ENCODE measurements at places on chromosomes 4 and X.

GRCh38 chr4:78058591-78059523 is 1.7 kb downstream of the FRAS1 start:
- no peaks in the 10 kb centered on the region for H3K36me3 ChIP-seq
- peak overlapping the region; percentile 93 for H3K4me3 ChIP-seq
- H3K27me3 ChIP-seq, result no peaks in the 10 kb centered on the region
- DNase-seq, result peak; percentile 17
- peak overlapping the region; percentile 66 for H3K27ac ChIP-seq

DNA sequence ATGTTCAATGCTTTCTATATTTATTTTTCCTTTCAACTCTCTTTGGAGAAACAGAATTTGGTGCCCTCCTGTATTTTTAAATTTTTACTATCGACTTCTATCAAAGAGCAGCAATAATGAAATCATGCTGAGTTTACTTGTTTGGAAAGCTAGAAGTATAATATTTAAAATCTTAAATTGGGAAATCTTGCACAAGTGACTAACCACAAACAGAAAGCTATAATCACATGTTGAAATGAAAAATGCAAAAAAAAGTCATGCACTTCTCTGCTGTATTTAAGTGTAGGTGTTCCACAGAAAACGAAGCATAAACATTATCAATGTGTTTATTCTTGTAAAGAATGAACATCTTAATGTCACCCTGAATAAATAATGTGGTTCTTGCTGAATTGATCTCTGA is 306.1 kb downstream of the PCDH18 start:
- H3K36me3 ChIP-seq, result no peaks in the 10 kb centered on the region
- no peaks in the 10 kb centered on the region for H3K27me3 ChIP-seq
- no peak overlapping the region for H3K27ac ChIP-seq
- no peak for DNase-seq

- H3K27me3 ChIP-seq, result no peaks in the 10 kb centered on the region
- no peak overlapping the region for H3K4me3 ChIP-seq
- no peak overlapping the region for H3K27ac ChIP-seq
- H3K4me1 ChIP-seq, result no peaks in the 10 kb centered on the region
Observed at GRCh38 chrX:31353095-31353494, 281.3 kb upstream of the FTHL17 start.

DNA sequence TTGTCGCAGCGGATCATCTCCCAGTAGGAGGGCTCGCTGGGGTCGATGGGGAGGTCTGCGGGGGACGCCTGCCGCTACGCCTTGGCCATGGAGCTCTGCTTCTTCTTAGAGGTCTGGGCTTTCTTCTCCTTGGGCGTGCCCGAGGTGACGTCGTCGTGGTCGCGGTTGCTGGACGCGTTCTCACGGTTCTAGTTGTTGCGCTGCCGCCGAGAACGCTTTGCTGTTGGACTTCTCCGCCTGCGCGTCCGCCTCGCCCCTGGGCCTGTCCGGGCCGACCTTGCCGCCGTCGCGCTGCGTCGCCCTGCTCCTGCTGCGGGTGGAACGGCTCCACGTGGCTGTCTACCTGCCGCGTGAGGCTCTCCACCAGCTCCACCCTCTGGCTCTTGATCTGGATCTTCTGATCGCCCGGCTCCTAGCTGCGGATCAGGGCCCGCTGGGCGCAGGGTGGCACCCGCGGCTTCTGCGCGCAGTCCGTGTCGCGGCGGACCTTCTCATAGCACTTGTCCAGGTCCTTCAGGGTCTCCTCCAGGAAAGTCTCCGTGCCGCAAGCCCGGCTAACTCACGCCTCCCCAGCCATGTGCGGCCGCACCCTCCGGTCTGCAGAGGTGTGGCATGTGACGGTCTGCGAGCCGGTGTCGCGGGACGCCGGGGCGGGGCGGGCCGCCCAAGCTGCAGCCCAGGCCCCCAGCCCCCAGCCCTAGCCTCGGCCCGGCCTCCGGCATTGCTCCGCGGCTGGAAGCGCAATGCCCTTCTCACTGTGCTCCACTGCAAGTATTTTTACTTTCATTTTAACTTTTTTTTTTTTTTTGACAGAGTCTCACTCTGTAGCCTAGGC is 40.5 kb upstream of the OGT start:
- DNase-seq, result peak; percentile 53
- no peak overlapping the region for H3K4me3 ChIP-seq
- no peaks in the 10 kb centered on the region for H3K4me1 ChIP-seq
- no peaks in the 10 kb centered on the region for H3K27me3 ChIP-seq
- no peaks in the 10 kb centered on the region for H3K36me3 ChIP-seq

- no peak for DNase-seq
- H3K4me3 ChIP-seq, result no peak overlapping the region
- no peak overlapping the region for H3K27ac ChIP-seq
- H3K27me3 ChIP-seq, result no peaks in the 10 kb centered on the region
Observed at GRCh38 chrX:110304371-110304770, 13.5 kb downstream of the AMMECR1 start.

DNA sequence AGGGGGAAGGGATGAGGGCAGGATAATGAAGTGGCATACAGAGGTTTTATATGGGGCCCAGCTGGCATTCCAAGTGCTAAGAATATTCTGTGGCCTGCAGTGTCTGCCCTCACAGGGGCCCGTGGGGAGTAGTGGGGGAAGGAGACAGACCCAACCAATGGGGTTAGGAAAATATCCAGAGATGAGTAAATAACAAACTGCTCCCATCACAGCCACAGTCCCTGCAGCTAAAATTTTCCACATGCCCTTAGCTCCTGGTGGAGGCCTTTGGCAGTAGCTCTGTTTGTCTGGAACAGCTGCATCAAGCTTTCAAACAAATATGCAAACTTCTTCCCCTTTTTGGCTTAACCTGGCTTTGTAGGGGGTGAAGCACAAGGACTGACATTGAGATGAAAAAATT is 3.1 kb downstream of the SRPX2 start:
- no peak overlapping the region for H3K4me3 ChIP-seq
- H3K4me1 ChIP-seq, result peaks cover 10% of the 10 kb centered on the region
- DNase-seq, result no peak
- no peak overlapping the region for H3K27ac ChIP-seq
- no peaks in the 10 kb centered on the region for H3K27me3 ChIP-seq
- no peaks in the 10 kb centered on the region for H3K36me3 ChIP-seq

GRCh38 chr4:6180841-6181631 is 19.3 kb downstream of the JAKMIP1 start:
- no peaks in the 10 kb centered on the region for H3K27me3 ChIP-seq
- no peak overlapping the region for H3K27ac ChIP-seq
- H3K36me3 ChIP-seq, result no peaks in the 10 kb centered on the region
- H3K4me3 ChIP-seq, result no peak overlapping the region
- DNase-seq, result no peak

DNA sequence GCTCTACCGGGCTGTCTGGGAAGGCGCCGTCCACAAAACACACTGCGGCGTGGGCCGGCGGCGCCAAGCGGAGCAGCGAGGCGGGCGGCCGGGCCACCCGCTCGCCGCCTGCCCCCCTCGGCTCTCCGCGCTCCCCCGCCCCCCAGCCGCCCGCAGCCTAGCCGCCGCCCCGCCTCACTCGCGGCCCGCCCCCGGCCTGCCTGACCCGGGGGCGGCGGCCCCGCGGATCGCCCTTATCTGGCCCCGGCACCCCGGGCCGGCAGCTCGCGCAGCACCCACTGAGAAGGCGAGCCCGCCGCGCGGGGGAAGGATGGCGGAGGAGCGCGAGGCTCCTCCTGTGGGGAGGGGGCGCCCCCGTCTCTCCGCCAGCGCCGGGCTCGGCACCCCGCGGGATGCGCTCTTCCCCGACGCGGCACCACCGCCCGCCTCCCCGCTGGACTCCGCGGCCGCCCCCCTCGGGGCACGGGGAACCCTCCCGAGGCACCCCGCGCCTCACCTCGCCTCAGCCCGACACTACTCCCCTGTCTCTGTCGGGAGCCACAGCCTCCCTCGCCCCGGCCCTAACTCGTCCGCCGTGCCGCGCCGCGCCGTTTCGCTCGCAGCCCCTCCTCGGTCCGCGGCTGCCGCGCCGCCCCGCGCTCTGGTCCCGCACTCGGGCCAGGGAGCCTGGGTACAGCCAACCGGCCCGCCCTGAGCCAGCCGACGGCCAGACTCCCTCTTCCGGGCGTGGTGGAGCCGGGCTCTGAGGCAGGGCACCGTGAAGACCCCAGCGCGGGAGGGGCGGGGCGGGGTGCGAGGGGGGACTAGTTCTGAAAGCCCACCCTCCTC is 566 bp downstream of the ATP11C start:
- H3K27me3 ChIP-seq, result no peaks in the 10 kb centered on the region
- peak overlapping the region; percentile 94 for H3K4me3 ChIP-seq
- DNase-seq, result peak; percentile 24
- peak overlapping the region; percentile 88 for H3K27ac ChIP-seq
- no peaks in the 10 kb centered on the region for H3K36me3 ChIP-seq

GRCh38 chr4:99633772-99634171 is 23.9 kb downstream of the C4orf54 start:
- no peaks in the 10 kb centered on the region for H3K4me1 ChIP-seq
- no peak overlapping the region for H3K4me3 ChIP-seq
- no peak for DNase-seq
- no peaks in the 10 kb centered on the region for H3K27me3 ChIP-seq
- H3K36me3 ChIP-seq, result no peaks in the 10 kb centered on the region

GRCh38 chr4:108900018-108900580 is 137.2 kb upstream of the ETNPPL start:
- no peaks in the 10 kb centered on the region for H3K36me3 ChIP-seq
- no peak overlapping the region for H3K4me3 ChIP-seq
- DNase-seq, result no peak
- H3K27ac ChIP-seq, result no peak overlapping the region

DNA sequence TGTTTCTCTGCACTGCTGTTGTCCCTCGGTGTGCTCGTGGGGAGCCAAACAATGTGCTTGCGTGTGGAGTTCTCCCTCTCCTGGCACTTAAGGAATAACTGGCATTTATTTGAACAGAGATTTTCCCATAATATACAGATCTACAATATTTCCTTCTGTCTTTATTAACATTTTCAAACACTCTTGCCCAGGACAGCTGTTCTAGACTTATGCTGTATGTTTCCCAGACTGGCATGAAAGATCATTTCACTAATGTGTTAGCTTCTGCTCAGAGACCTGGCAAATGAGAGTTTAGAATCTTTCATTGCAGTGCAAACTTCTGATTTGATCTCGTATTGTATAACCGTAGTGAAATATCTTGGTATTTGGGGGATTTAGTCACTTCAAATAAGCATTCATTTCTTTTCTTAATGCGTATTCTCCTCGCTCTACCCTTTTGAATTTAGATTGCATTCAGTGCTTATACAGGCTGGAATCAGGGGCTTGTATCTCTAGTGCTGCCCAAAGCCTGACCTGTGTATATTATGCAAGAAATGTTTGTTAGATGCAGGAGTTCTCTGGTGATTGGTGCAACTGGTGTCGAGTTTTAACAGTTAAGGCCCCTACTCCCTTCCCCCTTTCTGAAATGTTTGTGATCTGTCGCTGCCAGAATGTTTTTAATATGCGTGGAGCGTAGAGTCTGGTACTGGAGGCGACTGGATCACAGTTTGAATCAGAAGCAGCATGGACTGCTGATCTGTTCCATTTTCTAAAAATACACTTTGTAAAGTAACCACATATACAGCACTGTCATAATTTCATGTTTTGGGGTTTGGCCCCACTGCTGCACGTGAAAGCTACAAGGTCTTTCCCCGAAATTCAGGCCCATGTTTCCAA is 326.3 kb downstream of the ARHGAP10 start:
- no peaks in the 10 kb centered on the region for H3K27me3 ChIP-seq
- peak overlapping the region; percentile 51 for H3K27ac ChIP-seq
- H3K36me3 ChIP-seq, result peaks cover 2% of the 10 kb centered on the region
- H3K4me3 ChIP-seq, result no peak overlapping the region
- peaks cover 11% of the 10 kb centered on the region for H3K4me1 ChIP-seq
- DNase-seq, result no peak

DNA sequence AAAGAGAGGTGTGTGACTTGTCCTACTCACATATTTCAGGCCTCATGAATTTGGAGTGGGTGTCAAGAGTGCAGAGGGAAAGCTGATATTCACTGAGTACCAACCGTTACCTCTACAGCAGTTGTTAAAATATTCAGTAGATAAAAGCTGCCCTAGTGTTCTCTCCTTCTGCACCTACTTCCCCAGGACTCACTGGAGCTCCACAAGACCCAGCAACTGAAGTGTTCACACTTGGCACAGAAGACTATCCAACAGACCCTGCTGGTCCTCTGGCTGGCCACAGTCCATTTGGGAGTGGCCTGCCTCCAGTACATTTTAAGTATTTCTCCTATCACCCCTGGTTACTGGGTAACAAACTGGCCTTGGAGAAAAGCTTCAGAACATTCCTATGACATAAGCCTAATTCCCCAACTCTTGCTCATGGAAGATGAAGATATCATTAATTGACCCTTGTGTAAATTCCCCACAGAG is 70.8 kb downstream of the PPARGC1A start:
- no peaks in the 10 kb centered on the region for H3K27me3 ChIP-seq
- no peak overlapping the region for H3K4me3 ChIP-seq
- H3K36me3 ChIP-seq, result no peaks in the 10 kb centered on the region
- no peak overlapping the region for H3K27ac ChIP-seq
- DNase-seq, result peak; percentile 2
- no peaks in the 10 kb centered on the region for H3K4me1 ChIP-seq

- H3K4me3 ChIP-seq, result peak overlapping the region; percentile 76
- H3K27me3 ChIP-seq, result no peaks in the 10 kb centered on the region
- H3K36me3 ChIP-seq, result no peaks in the 10 kb centered on the region
- peaks cover 5% of the 10 kb centered on the region for H3K4me1 ChIP-seq
- no peak overlapping the region for H3K27ac ChIP-seq
Observed at GRCh38 chr4:16082041-16082425, 1.8 kb downstream of the PROM1 start.

DNA sequence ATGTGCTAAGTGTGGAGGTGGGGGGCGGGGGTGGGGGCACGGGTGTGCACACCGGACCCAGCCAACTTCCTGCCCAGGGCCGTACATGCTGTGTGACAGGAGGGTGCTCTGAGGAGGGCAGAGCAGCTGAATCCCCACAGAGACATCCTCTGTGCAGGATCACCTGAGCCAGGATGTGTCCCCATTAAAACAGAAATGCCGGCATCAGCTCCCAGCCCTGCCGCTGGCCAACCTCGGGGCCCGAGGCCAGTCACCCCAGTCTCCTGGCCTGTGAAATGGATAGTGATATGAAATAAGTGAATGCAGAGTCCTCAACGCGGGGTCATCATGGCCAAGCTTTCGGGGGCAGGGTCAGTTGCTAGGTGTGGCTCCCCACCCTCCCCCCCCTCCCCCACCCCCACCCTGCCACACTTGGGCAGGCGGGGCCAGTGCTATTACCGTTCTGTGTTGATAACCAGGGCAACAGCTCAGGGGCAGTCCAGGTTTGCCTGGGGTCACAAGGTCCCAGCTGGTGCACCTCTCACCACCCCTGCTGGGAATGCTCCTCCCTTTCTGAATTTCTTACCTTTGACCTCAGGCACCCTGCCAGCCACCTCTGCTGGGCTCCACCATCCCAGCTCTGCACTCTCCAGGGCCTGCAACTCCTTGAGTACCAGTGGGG is 227.2 kb upstream of the PSAPL1 start:
- H3K36me3 ChIP-seq, result no peaks in the 10 kb centered on the region
- H3K4me1 ChIP-seq, result no peaks in the 10 kb centered on the region
- no peaks in the 10 kb centered on the region for H3K27me3 ChIP-seq
- no peak for DNase-seq
- no peak overlapping the region for H3K27ac ChIP-seq

GRCh38 chr4:40564004-40564403 is 65.7 kb downstream of the RBM47 start:
- H3K4me1 ChIP-seq, result peaks cover 26% of the 10 kb centered on the region
- peak overlapping the region; percentile 32 for H3K27ac ChIP-seq
- no peaks in the 10 kb centered on the region for H3K36me3 ChIP-seq
- DNase-seq, result peak; percentile 43
- no peak overlapping the region for H3K4me3 ChIP-seq

All from trophoblast cell (in vitro differentiated cells and primary cell).